ENCODE measurements at places on chromosomes 1 and 21.

GRCh38 chr1:162892906-162893611 is 32.1 kb upstream of the CCDC190 start:
- no peak for DNase-seq

- no peak for DNase-seq
Measured at GRCh38 chr21:45590726-45591618, 48.7 kb upstream of the SLC19A1 start.

DNA sequence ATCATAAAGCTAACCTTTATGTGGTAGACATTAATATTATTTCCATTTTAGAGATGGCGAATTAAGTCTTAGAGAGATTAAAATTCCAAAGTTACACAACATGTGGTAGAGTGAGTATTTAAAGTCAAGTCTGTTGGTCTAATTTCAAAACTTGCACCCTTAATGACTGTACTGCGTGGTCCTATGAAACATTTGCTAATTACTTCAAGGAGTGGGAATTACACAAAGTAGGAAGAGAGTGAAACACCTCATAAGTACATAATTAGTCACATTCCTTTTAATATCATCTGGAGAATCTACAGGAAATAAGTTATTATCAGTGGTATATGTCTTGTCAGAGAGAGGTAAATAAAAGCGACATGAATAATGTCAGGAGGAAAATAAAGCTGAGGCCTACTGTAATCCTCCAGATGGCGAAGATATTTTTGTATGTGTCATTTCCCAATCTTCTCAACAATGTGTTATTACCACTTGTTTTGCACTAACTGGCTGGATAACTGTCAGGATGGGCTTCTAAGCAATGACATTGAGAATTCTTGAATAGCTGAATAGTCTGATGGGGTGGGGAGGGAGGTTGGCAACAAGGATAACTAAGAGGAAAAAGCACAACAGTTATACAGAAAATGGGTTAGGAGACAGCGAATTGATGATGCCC is 95.5 kb downstream of the TNFSF18 start:
- peak; percentile 94 for DNase-seq

DNA sequence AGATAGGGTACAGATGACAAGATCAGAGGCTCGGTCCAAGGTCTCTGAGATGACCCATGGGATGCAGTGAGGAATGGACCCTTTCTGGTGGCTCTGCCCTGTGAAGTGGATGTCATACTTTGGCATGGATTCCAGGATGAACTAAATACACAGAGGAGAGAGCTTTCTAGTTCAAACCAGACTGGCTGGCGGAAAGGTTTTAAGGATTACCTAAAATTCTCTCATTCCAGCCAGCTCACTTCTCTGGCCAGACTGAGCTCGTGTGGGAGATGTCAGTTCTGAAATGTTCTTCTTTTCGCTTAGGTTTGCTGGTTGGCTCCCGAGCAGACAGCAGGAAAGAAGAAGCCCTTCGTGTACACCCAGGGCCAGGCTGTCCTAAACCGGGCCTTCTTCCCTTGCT is 6.2 kb downstream of the RNPEP start:
- no peak for DNase-seq

GRCh38 chr21:33976082-33977016 is 60.7 kb upstream of the ATP5PO start:
- DNase-seq: peak; percentile 98
